ENCODE measurements at places on chromosomes 1 and 21.

GRCh38 chr1:151908228-151908691 is 1.1 kb downstream of the THEM4 start:
- DNase-seq, result no peak

- DNase-seq, result no peak
Observed at GRCh38 chr1:55334160-55334559, 119.0 kb upstream of the USP24 start.

DNA sequence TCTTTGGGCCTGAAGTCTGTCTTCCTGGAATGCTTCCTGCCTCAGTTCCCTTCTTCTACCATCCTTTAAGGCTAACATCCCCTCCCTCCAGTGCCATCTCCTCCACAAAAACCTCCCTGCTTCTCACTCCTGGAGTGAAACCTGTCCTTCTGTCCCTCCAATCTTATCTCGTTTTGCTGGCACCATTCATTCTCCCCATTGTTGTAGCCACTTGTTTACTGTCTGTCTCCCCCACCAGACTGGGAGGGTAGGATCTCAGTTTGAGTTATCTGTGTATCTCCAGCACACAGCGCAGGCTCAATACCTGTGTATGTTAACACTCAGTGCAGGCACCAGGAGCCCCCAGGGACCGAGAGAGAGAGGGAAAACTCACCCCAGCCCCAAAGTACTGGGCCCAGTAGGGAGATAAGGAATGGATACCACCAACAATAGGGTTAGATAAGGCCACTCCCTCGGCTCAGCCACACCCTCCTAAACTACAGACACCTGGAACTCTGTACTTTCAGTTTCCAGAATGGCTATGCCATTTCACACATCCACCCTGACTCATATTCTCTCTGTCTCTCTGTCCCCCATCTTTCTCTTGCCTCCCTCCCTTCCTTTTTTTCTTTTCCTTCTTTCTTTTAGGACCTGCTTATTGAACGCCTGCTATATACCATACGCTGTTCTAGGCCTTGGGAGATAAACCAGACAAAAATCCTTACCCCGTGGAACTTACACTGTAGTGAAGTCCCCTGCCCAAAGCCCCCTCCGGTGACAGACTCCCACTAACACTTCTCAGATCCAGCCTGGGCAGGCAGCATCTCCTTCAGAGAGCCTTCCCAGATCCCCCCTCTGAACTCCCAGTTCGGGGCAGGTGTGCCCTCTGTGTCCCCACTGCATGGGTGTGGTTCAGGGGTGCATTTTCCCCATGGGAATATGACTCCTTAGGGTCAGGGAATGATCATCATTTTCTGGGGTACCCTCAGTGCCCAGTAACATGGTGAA is 3.3 kb upstream of the SSBP3 start:
- no peak for DNase-seq

DNA sequence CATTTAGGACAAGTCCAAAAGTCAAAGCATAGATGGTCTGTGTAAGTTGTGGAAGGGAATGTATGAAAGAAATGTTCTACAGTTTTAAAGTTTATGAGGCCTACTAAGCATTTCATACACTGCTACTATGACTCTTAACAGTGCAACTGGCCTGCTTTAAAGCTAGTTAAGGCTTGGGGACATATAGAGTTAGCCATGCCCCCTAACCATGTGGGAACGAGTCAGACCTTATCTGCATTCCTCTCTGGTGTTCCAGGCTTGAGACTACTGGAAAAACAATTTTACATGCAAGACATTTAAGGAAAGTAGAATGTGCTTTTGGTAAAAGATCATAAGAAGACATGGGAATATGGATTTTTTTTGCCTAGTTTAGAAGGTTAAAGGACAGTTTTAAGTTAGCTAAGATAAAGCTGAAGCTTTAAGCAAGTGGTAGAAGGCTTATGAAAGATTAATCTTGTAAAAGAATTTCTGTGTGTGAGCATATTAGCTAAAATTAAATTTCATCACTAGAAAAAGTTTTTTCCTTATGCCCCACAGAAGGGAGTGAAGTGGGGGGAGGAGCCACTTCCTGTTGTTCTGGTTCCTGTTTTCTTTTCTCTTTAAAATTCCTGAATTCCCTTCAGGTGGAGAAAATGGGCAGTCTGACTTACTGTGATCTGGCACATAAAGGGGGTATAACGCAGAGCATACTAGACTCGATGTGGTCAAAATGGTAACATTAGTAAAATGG is 8.9 kb upstream of the CD48 start:
- no peak for DNase-seq

DNA sequence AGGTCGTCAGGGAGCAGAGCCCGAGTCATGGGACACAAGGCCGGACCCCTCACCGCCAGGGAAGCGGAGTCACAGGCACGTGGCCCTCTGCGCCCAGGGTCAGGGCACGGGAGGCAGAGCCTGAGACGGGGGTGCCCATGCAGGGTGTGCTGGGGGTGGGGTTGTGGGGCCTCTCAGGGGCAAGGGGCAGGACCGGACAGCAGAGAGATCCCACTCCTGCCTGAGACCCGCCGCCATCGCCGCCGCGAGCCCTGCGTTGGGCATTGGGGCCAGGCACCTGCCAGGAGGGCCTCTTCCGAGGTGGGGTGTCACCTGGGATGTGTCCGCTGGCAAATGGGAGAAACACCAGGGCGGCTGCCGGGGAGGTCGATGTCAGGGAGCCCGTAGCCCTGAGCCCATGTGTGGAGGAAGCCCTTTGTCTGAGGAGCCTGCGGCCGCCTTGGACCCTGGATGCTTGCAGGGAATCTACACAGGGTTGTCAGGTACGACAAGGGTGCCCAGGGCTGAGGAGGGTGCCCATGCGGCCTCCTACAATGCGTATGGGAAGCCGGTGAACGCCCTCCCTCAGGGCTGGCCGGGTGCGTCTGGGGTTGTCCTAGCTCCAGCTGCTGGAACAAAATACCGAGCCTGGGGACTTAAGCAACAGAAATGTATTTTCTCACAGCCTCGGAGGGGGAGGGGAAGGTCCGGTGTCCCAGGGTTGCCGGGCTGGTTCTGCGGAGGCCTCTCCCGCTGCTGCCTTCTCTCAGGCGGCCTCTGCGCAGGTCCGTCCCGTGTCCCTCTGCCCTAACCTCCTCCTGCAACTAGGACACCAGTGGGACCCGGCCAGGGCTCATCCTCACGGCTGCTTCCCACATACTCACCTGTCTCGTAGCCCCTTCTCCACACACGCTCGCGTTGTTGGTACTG is 16.4 kb upstream of the C1orf159 start:
- DNase-seq, result no peak

Measured in NCI-H345 (cell line).